ENCODE measurements at places on chromosomes 7 and 10.

- no peak for DNase-seq
Observed at GRCh38 chr10:120634659-120635058, 177.6 kb downstream of the PLPP4 start.

DNA sequence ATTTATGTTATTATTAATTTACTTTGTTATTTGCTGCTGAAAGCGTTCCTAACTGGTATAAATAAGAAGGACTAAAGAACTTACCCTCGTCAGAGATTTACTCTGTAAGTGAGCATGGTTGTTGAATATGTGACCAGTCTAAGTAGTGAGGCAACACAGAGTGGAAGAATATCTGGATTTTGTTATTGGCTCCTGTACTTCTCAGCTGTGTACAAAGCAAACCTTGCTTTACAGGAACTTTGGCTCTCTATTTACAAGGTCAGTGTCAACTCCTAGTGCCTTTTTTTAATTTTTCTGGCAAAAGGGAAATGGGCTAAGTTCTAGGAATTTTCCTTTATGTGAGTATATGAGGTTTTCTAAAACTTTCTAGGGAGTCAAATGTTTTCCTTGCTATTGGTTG, 35.6 kb downstream of the PDK4 start:
- no peak for DNase-seq

GRCh38 chr7:158020706-158021095, 566.9 kb downstream of the PTPRN2 start:
- no peak for DNase-seq

GRCh38 chr10:86377797-86378146, 11.2 kb upstream of the GRID1 start:
- no peak for DNase-seq

GRCh38 chr10:80530251-80530650, 7.5 kb upstream of the SH2D4B start:
- no peak for DNase-seq

DNA sequence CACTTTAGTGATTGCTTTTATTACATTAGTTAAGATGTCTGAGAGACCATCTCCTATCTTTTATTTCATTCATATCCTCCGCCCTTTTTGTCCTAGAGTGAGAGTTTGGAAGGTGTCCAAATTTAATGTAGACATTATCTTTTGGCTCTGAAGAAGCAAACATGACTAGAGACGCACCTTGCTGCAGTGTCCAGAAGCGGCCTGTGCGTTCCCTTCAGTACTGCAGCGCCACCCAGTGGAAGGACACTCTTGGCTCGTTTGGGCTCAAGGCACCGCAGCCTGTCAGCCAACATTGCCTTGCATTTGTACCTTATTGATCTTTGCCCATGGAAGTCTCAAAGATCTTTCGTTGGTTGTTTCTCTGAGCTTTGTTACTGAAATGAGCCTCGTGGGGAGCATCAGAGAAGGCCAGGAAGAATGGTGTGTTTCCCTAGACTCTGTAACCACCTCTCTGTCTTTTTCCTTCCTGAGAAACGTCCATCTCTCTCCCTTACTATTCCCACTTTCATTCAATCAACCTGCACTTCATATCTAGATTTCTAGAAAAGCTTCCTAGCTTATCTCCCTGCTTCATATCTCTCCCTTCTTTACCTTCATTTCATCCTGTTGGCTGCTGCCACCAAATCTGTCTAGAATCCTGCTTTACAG, 10.4 kb upstream of the CLCN1 start:
- DNase-seq: no peak

Data from natural killer cell treated with Interleukin-12 subunit alpha and Interleukin-12 subunit beta and Interleukin-15 and Interleukin-18, amount 100 ng/mL, for 72 hours (primary cell).